ENCODE measurements at places on chromosomes 5 and 9. TPM values are rescaled to one million over a fixed set of nuclear protein-coding genes. Genes with fewer than 3 reads are reported as not detected.

Gene BTNL3
- polyA plus RNA-seq: not detected

Gene ZNF346
- 14.1 TPM for polyA plus RNA-seq

Gene CORO2A
- 1.5 TPM for polyA plus RNA-seq

Gene LCN1
- not detected for polyA plus RNA-seq

Gene PBX3
- polyA plus RNA-seq: 15.9 TPM

Gene SEC16A
- 31.7 TPM for polyA plus RNA-seq

Gene CDK5RAP2
- polyA plus RNA-seq: 46.9 TPM

Gene KDM3B
- polyA plus RNA-seq: 59.8 TPM

All from B cell (primary cell).